Stimulated activated CD4-positive, alpha-beta T cell treated with anti-CD3 and anti-CD28 coated beads, Interleukin-1b, Interleukin-23, amount 100 ng/mL, for 24 hours (primary cell): ENCODE measurements at places on chromosomes 3 and 15.

- no peak for DNase-seq
Observed at GRCh38 chr3:159356606-159357005, 554.8 kb downstream of the MFSD1 start.

- DNase-seq: no peak
Observed at GRCh38 chr15:89912145-89912673, 543 bp downstream of the ARPIN start.

GRCh38 chr3:3800685-3801493 is 1.7 kb downstream of the LRRN1 start:
- no peak for DNase-seq

DNA sequence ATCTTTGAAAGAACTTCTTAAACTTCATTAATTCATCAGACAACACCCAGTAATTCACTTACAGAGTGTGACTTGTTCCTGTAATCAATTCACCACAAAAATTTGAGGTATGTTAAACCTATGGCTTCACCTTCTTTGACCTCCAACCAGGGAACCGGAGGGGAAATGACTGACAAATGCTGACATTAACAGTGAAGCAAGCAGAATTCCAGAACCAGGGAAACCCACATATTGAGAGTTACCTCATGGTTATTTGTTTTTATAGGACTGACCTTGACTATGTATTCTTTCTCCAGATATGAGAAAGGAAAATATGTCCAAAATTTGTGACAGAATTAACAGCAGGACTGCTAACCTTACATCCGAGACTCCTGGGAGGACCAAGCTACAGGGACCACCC is 2.7 kb downstream of the P3H2 start:
- no peak for DNase-seq

GRCh38 chr3:135103917-135104316 is 308.9 kb downstream of the EPHB1 start:
- no peak for DNase-seq

GRCh38 chr3:119700269-119700919 is 2.4 kb upstream of the CFAP91 start:
- no peak for DNase-seq

GRCh38 chr3:105436687-105437086 is 70.0 kb downstream of the ALCAM start:
- DNase-seq: no peak
